Effector CD8-positive, alpha-beta T cell (primary cell): ENCODE measurements at places on chromosomes 2 and 18.

GRCh38 chr18:677951-678381 is 20.5 kb downstream of the TYMS start:
- no peak for DNase-seq

GRCh38 chr2:58425368-58425767 is 184.2 kb upstream of the FANCL start:
- DNase-seq = no peak

DNA sequence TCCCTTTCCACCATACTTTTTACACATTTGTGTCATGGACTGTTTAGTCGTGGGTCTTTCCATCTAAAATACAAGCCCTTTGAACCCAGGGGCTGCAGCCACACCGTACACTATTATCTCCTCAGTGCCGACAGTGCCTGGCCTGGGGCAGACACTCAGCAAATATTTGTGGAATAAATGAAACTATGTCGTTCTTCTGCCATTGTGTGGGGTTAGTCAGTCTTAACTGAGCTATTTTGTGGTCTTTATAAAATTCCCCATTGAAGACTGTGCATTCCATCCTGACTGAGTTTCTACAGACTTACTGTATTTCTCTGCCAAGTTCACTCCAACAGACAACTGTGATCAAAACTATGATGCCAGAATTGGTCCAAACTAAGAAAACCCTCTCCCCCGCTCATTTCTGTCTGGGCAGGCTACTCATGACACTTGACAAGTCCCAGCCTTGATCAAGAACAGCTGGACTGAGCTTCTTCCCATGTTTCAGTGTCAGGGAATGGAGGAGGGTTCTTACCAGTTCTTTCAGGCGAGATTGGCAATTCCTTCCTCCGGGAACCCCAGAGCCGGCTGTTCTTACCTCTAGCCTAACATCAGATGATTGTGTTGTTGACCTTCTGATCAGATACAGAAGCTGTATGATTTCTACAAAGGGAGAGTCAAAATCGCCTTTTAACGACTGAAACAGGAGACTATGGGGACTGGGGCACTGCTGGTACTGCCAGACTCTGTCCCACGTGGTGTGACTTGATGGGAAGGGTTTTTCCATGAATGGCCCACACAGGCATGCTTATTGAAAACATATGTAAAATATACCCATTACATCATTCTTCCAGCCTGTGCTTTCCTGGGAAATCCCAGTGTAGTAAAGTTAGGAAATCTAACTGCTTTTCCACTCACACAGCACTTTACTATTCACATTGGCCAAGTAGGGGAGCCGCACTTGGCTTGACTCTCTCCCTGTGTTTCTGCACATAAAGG is 77.4 kb upstream of the NPAS2 start:
- no peak for DNase-seq

- DNase-seq = no peak
Observed at GRCh38 chr2:64295326-64296139, 151.3 kb upstream of the PELI1 start.

DNA sequence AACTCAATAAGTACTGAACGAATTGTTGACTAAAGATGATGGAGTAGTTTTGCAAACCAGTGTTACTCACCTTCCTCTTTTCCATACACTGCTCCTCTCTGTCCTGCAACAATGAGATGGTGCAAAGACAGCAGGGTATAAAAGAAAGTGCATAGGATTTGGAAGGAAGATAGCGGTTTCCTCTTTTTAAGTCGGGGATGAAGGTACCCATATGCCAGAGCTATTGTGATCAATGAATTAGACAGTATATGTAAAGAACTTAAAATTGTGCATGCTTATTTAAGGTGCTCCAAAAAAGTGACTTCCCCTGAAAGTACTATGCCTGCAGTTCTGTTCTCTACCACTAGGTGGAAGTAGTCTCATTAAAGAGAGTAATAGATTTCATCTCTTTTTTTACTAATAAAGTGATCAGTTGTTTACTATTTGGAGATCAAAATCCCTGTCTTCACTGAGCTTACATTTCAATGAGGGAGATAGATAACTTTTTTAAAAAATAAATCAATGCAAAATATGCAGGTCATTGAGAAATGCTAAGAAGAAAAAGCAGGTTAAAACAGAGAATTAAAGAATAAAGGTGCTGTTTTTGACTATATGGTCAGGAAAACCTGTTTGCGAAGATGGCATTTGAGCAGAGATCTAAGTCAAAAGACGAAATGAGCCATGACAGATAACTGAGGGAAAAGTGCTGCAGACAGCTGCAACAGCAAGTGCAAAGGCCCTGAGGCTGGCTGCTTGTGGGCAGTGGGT is 339.7 kb upstream of the SLC14A2 start:
- no peak for DNase-seq

GRCh38 chr18:48325115-48325665 is 84.0 kb downstream of the ZBTB7C start:
- DNase-seq = no peak

DNA sequence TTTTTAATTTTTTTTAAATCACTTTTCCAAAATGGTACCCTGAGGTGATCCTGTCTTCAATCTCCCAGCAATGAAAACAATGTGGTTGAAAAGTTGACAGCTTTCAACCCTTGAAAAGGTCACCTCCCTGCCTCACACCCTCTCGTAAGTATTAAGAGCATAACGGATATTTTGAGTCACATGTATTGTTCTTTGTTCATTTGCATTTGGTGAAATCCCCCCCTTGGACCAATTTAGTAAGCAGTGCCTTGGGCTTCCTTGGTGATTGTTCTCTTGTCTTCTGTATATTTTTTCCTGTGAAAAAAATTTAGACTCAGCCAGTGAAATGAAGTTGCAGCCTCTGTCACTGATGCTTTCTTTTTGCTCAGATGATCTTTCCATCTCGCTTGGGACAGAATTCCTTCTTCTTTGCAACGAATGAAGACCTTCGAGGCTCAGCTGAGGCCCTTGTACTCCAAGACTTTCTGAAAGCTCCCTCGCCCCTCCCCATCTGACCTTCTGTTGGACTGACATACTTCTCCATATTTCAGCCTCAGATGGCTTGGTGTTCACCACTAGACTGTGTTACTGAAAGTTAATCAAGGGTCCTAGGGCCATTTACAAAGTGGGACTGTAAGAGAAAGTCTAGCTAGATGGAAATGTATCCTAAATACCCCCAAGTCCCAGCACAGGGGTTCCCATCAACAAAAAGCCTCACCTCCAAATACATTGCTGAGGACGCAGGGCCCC is 158.4 kb downstream of the BCL2 start:
- DNase-seq = no peak

GRCh38 chr18:35410561-35410960 is 33.4 kb upstream of the ZNF396 start:
- no peak for DNase-seq

- DNase-seq = no peak
Observed at GRCh38 chr2:12050396-12050795, 304.0 kb downstream of the LPIN1 start.

DNA sequence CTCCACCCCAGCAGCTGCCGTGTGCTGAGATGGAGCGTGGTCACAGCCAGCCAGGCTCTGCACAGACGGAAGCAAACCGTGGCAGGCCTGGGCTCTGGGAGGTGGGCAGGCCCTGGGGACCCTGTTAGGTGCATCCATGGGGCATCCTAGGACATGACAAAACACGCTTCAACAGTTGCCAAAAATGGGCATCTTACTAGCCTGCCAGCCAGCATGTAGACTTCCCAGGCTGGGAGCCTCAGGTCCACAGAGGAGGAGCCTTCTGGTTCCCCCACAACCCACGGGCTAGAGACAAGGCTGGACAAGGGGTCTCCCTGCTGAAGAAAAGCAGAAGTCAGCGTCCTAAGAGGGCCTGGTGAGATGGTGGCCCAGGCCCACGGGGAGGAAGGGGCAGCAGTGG is 139.5 kb downstream of the HDAC4 start:
- no peak for DNase-seq

GRCh38 chr2:120920454-120921148 is 184.9 kb downstream of the GLI2 start:
- no peak for DNase-seq

DNA sequence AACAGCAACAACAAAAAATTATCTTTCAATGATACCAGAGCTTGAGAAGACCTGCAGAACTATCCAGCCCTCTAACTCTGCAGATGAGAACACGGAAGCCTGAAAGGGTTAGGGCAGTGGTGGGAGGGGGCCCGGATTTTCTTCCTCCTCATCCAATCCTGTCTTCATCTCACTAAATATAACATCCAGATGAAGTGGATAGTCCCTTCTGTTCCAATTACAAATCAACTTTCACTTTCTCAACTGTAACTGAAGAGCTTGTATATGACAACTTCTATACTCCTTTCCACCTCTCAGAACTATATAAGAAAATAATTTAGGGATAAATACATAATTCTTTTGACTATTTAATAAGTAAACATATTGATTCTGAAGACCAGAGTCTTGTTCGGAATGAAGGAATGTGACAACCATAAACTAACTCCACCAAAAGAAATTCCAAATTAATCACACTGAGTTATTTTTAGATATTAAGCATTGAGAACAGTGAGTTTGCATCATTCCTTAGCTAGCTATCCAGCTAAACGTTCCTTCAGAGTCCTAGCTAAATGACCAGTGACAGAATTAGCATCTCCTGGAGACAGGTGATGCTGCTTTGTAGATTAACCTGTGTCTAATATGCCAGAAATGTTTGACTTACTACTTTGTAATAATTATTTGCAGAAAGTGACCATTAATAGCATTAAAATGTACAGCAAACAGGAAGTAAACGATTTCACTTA is 32.7 kb downstream of the SFT2D3 start:
- DNase-seq = no peak

DNA sequence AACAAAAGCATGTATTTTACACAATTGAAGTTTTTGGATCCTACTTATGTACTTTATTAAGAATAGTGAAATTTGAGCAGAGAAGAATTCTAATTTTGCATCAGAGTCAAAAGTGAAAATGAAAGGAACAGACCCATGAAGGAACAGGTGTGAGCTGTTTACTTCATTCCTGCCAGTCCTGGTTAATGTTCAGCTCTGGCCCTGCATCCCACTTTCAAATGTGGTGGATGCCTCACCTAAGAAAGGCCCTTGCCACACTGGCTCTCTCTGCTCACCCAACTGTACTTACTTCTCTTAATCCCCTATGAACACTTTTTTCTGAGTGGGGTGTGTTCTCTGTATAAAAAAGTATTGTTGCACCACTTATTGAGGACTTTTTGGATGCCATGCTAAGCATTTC is 22.2 kb downstream of the FAM110C start:
- no peak for DNase-seq

- DNase-seq = no peak
Observed at GRCh38 chr2:163681745-163682144, 54.1 kb downstream of the FIGN start.

DNA sequence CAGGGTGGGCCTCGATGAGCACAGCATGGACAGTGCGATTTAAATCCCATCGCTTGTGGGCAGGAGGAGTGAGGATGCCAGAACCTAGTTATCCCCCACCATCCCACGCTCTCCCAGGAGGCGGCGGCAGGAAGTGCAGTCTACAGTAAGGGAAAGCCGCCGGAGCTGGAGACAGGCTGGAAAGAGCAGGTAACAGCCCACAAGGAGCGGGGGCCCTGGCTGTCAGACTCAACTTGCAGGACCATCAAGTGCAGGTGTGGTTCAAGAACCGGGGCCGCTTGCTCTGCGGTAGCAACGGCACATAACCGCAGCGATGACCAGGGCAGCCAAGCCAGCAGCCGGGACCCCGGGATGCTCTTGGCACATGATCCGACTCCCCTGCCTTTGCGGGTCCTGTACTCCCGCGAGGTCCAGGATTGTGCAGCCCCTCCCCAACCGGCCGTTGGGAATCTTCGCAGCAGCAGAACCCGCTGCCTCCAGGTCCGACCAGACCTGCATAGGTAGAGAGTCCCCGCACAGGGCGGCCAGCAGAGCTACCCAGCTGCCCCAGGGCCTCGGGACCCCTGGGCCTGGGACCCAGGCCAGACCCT is 82.1 kb downstream of the BIN1 start:
- no peak for DNase-seq

GRCh38 chr2:120132190-120132589 is 91.0 kb downstream of the TMEM185B start:
- no peak for DNase-seq

DNA sequence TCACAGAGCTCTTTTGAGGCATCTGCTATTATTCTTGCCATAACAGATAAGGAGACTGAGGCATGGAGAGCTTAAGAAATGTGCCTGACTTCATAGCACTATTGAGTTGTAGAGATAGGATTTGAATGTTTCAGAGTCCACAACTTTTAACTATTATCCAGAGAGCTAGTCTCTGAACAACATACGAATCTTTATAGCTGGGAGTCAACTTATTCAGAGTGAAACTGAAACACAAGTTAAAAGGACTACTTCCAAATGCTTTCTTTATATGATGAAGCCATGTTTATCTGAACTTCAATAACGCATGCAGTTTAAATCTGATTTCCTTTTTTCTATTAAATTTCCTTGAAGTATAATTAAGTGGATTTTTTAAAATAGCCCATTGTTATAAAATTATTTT is 268.8 kb downstream of the IKZF2 start:
- no peak for DNase-seq

GRCh38 chr2:45675263-45675812 is 23.9 kb downstream of the PRKCE start:
- no peak for DNase-seq

- no peak for DNase-seq
Observed at GRCh38 chr2:69241664-69242514, 145.1 kb downstream of the GFPT1 start.

DNA sequence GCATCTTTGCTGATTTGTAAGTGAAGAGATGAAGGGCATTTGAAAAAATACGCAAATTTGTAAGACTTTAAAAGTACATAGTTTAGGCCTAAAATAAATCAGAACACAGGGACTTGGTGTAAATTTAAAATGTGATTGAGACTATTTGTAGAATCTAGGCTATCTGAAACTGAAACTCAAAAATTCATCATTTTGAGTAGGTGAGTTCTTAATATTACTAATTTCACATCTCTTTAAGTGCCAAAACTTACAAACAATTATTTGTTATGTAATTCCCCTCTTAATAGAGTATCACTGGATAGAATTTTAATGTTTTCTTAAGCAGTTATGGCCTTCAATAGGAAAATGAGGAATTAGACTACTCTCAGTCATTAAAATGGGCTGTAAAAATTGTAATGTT is 14.0 kb upstream of the HRH4 start:
- DNase-seq = no peak

DNA sequence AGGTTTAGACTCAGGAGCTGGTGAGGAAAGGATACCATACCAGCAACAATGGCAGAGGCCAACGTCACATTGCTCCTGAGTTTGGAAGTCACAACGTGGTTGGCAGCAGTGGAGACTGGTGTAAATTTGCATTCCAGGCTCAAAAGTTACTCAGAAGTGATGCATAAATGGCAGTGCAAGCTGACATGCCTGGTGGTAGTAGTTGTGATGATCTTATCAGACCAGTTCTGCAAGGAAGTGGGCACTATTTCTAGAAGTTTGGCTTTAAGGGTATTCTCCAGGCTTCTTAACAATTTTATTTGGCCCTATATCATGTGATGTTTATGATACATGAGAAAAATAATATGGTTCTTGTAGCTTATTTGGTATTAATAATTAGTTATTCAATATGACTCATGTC is 37.8 kb downstream of the CXCR4 start:
- no peak for DNase-seq

- no peak for DNase-seq
Observed at GRCh38 chr2:149729586-149729985, 142.0 kb upstream of the MMADHC start.
